ENCODE measurements at places on chromosomes 13 and 19.
A peak's percentile ranks its signal among the peaks of the same experiment; 100 is the strongest.

- peak; percentile 57 for DNase-seq
These were observed 8.0 kb downstream of the DNASE2 start for GRCh38 chr19:12872941-12873890.

GRCh38 chr13:76971215-76971614, 20.7 kb upstream of the CLN5 start:
- no peak for DNase-seq

GRCh38 chr13:21837841-21838551, 167.1 kb downstream of the FGF9 start:
- no peak for DNase-seq

- DNase-seq: no peak
These were observed 72.5 kb upstream of the MRI1 start for GRCh38 chr19:13691569-13692435.

- no peak for DNase-seq
These were observed 50.7 kb downstream of the UGGT2 start for GRCh38 chr13:96002322-96003131.

- no peak for DNase-seq
These were observed 1456.7 kb upstream of the MIR17HG start for GRCh38 chr13:89890806-89891205.

- no peak for DNase-seq
These were observed 26.9 kb downstream of the DPF1 start for GRCh38 chr19:38196948-38197656.

DNA sequence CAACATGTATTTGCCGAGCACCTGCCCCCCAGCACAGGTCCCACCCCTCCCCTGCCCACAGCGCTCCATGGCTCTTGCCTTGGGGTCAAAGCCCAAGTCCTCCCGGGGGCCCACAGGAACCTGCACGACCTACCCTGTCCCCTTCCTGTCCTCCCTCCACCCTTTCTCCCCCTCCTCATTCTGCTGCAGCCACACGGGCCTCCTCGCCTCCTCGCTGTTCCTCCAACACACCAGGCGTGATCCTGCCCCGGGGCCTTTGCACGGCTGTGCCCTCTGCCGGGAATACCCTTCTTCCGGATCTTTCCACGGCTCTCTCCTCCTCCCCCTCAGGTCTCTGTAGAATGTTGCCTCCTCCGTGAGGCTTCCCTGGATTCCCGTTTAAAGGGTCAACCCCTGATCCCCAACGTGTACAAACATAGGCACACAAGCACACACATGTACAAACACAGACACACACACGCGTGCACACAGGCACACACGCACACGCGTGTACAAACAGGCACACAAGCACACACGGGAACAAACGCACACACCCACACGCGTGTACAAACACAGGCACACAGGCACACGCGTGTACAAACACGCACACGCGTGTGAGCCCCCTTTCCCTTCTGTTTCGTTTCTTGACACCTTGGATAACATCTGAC, 2.8 kb downstream of the MADCAM1 start:
- DNase-seq: no peak

DNA sequence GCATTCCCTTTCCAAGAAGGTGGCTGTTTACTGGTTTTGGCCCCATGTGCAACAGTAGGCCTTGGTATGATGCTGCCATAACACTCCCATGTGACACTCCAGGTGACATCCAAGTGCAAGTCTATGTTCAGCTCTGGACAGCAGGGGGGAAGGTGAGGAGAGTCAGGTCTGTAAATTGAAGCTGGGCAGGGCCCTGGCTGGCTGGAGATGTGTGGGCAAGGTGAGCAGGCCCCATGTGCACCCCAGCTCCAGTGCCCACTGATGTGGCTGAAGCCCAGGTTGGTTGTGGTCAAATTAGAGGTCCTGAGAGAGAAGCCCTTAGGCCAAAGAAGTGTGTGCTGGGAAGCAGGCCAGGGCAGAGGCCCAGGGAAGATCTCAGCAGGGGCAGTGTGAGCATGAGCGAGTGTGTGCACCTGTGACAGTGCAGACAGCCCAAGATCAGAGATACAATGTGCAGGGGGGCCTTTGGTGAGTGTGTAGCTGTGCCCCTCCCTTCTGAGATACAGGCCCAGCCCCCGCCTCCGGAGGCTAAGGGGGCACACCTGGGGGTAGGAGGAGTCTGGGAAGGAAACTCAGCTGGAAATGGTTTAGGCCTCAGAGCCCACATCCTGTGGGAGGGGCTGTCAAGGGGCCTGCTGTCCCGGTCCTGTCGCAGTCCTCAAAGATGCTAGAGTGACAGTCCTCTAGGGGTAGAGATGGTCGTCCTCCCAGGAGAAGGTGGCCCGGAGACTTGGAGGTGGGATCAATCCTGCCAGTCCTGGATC, 18.6 kb downstream of the DEDD2 start:
- DNase-seq: peak; percentile 85

GRCh38 chr19:20558011-20558410, 7.6 kb downstream of the ZNF737 start:
- no peak for DNase-seq

DNA sequence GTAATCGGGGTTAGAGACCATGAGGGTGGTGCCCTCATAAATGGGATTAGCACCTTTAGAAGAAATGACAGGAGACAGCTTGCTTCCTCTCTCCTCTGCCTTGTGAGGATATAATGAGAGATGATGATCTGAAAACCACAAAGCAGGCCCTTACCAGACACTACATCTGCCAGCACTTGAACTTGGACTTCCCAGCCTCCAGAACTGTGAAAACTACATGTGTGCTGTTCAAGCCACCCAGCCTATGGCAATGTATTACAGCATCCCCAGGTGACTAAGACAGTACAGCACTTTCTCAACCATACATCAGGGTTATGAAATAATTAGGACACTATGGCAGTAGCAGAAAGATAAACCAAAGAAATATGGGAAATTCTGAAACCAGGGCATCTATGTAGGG, 7.4 kb downstream of the ZNF564 start:
- no peak for DNase-seq

DNA sequence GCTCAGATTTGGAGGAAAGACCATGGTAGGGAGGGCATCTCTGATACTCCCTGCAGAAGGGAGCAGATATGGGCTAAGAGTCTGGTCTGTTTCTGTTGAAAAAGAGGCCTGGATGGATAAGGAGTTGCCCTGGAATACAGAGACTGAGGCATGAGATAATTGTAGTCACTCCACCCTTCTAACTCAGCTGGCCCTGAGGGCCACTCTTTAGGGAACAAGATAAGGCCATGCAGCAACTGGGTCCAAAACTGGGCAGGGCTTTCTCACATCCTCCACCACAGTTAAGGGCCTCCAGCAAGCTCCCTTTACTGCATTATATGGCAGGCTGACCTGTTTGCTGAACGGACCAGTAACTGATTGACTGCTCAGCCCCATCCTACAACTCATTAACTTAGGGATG, 1.3 kb downstream of the ZNF749 start:
- DNase-seq: no peak

GRCh38 chr19:37905946-37906868, at the start of gene WDR87:
Gene WDR87 (minus strand): TSS chr19:37906594. CDS start chr19:37898239, 8,355 bp downstream.
- DNase-seq: peak; percentile 40

- DNase-seq: no peak
These were observed 5.6 kb downstream of the C5AR1 start for GRCh38 chr19:47315125-47315821.

DNA sequence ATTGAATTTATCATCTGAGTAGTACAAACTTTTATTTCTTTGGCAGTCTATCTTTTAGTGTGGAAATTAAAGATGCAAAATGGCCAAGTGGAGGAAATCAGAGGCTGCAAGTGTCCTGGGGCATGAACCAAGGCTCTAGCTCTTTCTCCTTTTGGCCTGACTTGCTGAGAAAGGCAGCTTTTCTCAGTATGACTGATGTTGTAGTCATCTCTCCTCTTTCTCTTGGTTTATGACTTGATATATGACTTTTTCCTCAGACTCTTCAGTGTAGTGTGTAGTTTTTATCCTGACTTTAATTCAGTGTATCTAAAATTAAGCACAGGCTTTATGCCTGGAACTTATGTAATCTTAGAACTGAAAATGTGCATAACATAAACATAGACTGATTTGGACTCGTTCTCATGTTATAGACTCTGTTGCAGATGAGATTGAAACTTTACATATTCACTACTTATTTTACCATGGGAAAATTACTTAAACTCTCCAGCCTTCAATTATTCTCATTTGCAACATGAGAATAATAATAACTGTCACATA, 65.7 kb downstream of the SLITRK5 start:
- no peak for DNase-seq

GRCh38 chr19:50358483-50359327, 6.7 kb downstream of the NAPSA start:
- DNase-seq: peak; percentile 78

DNA sequence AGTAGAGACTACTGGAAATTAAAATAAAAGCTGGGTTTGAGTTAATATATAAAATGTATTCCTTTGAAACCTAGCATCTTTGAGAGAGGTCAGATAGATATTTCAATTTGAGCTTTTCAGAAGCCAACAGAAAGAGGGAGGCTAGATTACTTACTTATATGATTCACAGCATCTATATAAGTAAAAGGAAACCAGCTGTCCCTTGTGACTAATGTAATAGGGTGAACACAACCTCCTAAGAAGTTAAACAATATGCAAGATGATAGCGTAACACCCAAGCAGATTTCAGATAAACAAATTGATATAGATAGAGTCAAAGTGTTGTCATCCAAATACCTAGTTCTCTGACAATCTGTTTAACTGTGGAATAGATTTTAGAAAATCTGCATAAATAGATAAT, 393.5 kb upstream of the GPC6 start:
- no peak for DNase-seq

GRCh38 chr13:38538422-38538821, 148.5 kb upstream of the FREM2 start:
- DNase-seq: no peak

GRCh38 chr19:27962264-27962663, 1250.7 kb downstream of the UQCRFS1 start:
- no peak for DNase-seq

- no peak for DNase-seq
These were observed 1.4 kb downstream of the CLIP3 start for GRCh38 chr19:36031308-36031707.

DNA sequence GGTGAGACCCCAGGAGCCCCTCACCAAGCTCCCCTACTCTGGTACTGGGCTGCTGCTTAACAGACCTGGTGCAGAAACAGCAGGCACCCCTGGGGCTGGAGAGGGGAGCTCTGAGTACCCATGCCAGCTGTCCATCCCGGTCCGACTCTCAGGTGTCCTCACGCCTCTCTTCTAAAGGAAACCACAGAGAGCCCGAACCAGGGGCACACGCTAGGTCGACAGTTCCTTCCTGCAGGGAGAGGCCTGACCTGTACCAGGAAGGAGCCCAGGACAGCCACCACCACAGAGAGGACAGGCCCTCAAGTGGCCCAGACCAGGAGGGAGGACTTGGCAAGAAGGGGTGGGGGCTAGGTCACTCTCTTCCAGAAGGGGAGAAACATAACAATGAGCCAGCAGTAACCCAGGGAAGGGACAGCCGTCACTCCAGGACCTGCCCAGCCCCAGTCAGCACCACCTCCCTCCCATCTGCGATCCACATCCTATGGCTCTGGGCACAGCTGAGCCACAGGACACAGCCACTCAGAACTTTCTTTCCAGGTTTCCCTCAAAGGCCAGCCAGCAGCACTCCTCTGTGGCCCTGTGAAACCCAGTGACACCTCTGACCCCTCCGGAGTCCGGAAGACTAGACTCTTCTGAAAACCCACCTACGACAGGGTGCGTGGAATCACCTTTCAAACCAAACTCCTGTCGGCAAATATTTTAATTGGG, 13.0 kb upstream of the SLC35E1 start:
- no peak for DNase-seq

DNA sequence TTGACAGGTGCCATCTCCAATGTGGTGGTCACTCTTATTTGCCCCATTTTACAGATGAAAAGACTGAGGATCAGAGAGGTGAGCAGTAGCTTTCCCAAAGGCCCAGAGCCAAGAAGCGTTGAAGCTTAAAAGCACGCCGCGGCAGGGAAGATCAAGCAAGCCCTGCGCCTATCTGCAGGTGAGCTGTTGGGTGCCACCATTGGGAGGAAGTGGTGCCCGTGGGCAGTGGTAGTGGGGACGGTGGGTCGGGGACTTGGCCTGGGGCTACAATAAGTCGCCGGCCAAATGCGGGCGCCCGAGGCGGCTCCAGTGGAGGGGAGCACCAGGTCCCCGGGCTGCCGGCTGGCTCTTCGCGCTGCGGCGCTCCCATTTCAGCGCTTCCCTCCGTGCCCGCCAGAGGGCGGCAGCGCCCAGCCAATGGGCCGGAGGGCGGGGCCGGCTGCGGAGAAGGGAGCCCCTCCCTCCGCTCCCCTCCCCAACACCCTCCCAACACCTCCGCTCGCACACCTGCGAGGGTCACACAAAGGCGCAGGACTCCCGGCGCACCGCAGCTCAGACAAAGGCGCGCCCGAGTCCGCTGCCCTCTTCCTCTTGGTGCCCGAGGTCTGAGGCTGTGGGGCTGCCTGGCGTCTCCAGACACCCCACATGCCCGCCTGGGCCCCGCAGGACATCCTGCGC, 744 bp upstream of the POU2F2 start:
- peak; percentile 78 for DNase-seq

- DNase-seq: no peak
These were observed 11.8 kb upstream of the SDHAF1 start for GRCh38 chr19:35983177-35983576.

- DNase-seq: no peak
These were observed 233.9 kb upstream of the TSHZ3 start for GRCh38 chr19:31583148-31583547.

DNA sequence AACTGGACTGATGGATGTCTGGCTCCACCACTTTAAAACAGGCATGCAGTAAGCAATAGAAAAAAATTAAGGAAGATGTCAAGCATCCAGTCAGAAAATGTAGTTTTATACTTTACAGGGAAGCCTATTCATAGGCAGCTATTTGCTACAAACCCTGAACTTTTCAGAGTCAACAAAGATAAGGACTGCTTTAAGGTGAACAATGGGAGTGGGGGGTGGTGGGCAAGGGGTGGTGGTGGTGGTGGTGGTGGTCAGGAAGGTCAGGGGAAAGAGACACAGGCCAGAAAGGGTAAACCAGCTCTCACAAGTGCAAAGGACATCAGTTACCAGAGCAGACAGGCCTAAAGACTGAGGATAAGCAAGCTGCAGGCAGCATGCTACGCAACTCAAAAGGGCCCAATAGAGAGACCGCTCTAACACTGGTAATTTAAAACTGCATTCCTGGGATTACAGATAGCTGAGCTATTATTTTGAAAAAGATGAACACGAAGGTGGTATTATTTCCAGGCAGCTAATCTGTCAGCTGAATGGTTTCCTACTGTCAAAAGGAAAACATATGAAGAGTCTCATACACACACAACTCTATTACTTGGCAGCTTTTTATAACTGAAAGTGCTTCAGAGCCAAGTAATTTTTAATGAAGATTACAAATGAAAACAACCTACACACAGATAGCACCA, 14.8 kb downstream of the BRD4 start:
- no peak for DNase-seq

DNA sequence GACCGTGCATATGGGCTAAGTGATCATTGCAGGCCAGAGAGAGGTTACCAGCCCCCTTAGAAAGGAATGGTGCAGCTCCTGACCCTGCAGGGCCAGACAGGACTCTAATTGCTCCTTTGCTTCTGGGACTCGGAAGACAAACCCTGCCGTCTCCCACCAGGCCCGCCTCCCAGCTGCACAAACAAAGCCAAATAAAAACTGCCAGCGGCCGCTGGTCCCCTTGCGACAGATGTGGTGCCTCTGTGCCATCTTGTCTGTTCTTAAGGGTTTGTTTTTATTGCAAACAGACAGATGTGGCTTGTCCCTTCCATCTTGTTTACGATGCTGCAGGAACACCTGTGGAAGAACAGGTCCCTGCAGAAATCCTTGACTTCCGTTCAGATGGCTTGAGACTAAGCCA, 434.4 kb upstream of the TSHZ3 start:
- no peak for DNase-seq

- no peak for DNase-seq
These were observed 1.5 kb downstream of the NEK5 start for GRCh38 chr13:52127378-52127777.
